ENCODE measurements at places on chromosomes 16 and 17. TPM values are rescaled to one million over a fixed set of nuclear protein-coding genes. Genes with fewer than 3 reads are reported as not detected.

The UBALD2 gene
- total RNA-seq, result 26.0 TPM

The KRTAP2-1 gene
- not detected for total RNA-seq

The RHOT2 gene
- 90.3 TPM for total RNA-seq

The NDRG4 gene
- 763 TPM for total RNA-seq

The SLC38A8 gene
- total RNA-seq, result not detected

The HOXB7 gene
- total RNA-seq, result 0.16 TPM

The CDRT15L2 gene
- not detected for total RNA-seq

The MYCBPAP gene
- total RNA-seq, result 0.82 TPM

The NT5C3B gene
- 18.3 TPM for total RNA-seq

The OTOP3 gene
- not detected for total RNA-seq

The MRPL58 gene
- total RNA-seq, result 50.6 TPM

The ITGB4 gene
- total RNA-seq, result 10.6 TPM

The KRTAP17-1 gene
- total RNA-seq, result not detected

GRCh38 chr17:65820306-65820705 lies 258.9 kb upstream of the AXIN2 start:
- no peak for DNase-seq
- no peaks in the 10 kb centered on the region for H3K36me3 ChIP-seq
- no peaks in the 10 kb centered on the region for H3K4me1 ChIP-seq
- H3K27ac ChIP-seq, result no peak overlapping the region
- H3K27me3 ChIP-seq, result no peaks in the 10 kb centered on the region

DNA sequence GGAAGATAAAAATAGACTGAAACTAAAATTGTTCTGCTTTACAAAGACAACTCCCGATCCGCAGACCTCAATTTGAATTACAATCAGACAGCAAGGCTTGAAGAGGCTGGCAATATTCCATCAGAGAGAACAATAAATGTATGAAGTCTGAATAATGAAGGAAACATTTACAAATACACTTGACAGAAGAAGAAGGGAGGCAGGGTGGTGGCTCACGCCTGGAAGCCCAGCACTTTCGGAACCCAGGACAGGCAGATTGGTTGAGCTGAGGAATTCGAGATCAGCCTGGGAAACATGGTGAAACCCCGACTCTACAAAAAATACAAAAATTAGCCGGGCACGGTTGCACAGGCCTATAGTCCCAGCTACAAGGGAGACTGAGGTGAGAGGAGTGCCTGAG lies 14.6 kb downstream of the ODF4 start:
- H3K27me3 ChIP-seq, result no peaks in the 10 kb centered on the region
- H3K36me3 ChIP-seq, result no peaks in the 10 kb centered on the region
- no peak for DNase-seq
- H3K4me3 ChIP-seq, result no peak overlapping the region
- H3K4me1 ChIP-seq, result peaks cover 7% of the 10 kb centered on the region
- peak overlapping the region; percentile 27 for H3K27ac ChIP-seq

DNA sequence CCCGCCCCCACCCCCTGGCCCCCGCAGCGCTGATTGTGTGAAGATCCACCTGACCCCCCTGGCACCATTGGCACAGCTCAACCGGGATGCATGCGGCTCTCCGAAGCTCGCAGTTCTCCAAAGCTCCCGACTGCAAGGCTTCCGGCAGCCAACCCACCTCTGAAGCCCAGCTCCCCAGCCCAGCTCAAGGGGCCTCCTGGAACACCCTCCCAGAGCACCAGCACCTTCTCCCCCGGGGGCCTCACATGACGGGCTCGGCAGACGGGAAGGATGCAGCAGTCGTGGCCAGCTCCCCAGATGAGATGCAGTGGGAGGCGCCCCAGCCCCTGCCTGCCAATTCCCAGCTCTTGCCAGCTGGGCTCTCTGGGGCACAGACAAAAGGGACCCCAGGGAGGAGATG lies 215.3 kb downstream of the ZNF423 start:
- H3K27me3 ChIP-seq, result no peaks in the 10 kb centered on the region
- peaks cover 33% of the 10 kb centered on the region for H3K36me3 ChIP-seq
- H3K27ac ChIP-seq, result peak overlapping the region; percentile 81
- H3K4me1 ChIP-seq, result peaks cover 42% of the 10 kb centered on the region
- no peak overlapping the region for H3K4me3 ChIP-seq

- no peak overlapping the region for H3K4me3 ChIP-seq
- H3K4me1 ChIP-seq, result peaks cover 58% of the 10 kb centered on the region
- no peak for DNase-seq
- H3K27me3 ChIP-seq, result no peaks in the 10 kb centered on the region
- peak overlapping the region; percentile 32 for H3K27ac ChIP-seq
- H3K36me3 ChIP-seq, result no peaks in the 10 kb centered on the region
These were observed 3.3 kb downstream of the TAOK1 start for GRCh38 chr17:29393436-29393835.

GRCh38 chr17:75691801-75692626 lies 24.9 kb downstream of the SAP30BP start:
- no peak for DNase-seq
- H3K36me3 ChIP-seq, result peaks cover 14% of the 10 kb centered on the region
- peak overlapping the region; percentile 96 for H3K27ac ChIP-seq
- H3K4me1 ChIP-seq, result peaks cover 88% of the 10 kb centered on the region
- H3K27me3 ChIP-seq, result no peaks in the 10 kb centered on the region

GRCh38 chr16:27232061-27232900 lies 29.0 kb downstream of the KDM8 start:
- no peak overlapping the region for H3K27ac ChIP-seq
- H3K27me3 ChIP-seq, result no peaks in the 10 kb centered on the region
- H3K4me3 ChIP-seq, result no peak overlapping the region

GRCh38 chr16:55571191-55571897 lies 4.9 kb downstream of the CAPNS2 start:
- no peaks in the 10 kb centered on the region for H3K36me3 ChIP-seq
- DNase-seq, result no peak
- H3K4me3 ChIP-seq, result no peak overlapping the region
- H3K4me1 ChIP-seq, result peaks cover 27% of the 10 kb centered on the region
- no peak overlapping the region for H3K27ac ChIP-seq

GRCh38 chr17:80377798-80378197 lies 37.2 kb upstream of the ENDOV start:
- no peaks in the 10 kb centered on the region for H3K27me3 ChIP-seq
- no peaks in the 10 kb centered on the region for H3K4me1 ChIP-seq
- H3K36me3 ChIP-seq, result peaks cover 98% of the 10 kb centered on the region
- no peak for DNase-seq

- no peak for DNase-seq
- H3K27me3 ChIP-seq, result no peaks in the 10 kb centered on the region
- no peaks in the 10 kb centered on the region for H3K36me3 ChIP-seq
- H3K4me3 ChIP-seq, result no peak overlapping the region
These were observed 21.5 kb upstream of the PSMD7 start for GRCh38 chr16:74275031-74275636.

GRCh38 chr17:71976011-71976649 lies 144.7 kb upstream of the SOX9 start:
- peak; percentile 80 for DNase-seq
- H3K4me3 ChIP-seq, result peak overlapping the region; percentile 54
- peak overlapping the region; percentile 59 for H3K27ac ChIP-seq
- H3K4me1 ChIP-seq, result peaks cover 5% of the 10 kb centered on the region
- no peaks in the 10 kb centered on the region for H3K36me3 ChIP-seq

DNA sequence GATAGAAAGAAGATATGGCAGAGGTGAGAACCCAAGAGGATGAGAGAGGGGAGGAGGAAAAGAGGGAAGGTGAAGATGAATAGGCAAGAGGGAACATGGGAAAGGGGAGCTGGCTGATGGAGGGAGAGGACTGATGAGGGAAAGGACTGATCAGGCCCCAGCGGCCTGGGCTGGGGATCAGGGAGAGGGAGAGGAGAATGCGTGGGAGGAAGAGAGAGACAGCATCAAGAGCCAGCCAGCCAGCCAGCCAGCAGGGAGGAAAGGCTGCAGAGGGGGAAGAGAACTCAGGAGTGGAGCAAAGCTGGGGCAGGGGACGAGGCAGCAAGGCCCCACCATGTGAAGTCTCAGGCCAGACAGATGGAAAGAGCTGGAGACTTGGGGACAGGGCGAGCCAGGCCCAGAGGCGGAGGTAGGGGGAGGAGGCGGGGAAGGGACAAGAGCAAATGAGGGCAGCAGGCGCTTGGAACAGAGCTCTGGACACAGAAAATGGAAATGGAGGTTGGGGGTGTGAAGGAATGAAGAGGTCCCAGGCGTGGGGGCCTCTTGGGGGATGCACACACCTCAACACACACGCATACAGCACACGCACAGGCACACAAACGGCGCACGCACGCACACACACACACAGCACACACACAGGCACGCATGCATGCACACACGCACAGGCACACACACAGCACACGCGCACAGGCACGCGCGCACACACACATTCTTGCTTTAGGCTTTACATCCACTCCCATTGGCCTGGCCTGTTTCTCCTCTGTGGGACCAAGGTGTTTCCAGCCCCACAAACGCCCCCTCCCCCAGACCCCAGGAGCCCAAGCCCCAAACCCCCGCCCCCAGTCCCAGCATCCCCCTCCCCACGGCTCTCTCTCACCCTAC lies 12.3 kb downstream of the DLG4 start:
- peak; percentile 15 for DNase-seq
- peaks cover 26% of the 10 kb centered on the region for H3K4me1 ChIP-seq
- H3K27me3 ChIP-seq, result no peaks in the 10 kb centered on the region
- H3K4me3 ChIP-seq, result no peak overlapping the region
- peaks cover 12% of the 10 kb centered on the region for H3K36me3 ChIP-seq

DNA sequence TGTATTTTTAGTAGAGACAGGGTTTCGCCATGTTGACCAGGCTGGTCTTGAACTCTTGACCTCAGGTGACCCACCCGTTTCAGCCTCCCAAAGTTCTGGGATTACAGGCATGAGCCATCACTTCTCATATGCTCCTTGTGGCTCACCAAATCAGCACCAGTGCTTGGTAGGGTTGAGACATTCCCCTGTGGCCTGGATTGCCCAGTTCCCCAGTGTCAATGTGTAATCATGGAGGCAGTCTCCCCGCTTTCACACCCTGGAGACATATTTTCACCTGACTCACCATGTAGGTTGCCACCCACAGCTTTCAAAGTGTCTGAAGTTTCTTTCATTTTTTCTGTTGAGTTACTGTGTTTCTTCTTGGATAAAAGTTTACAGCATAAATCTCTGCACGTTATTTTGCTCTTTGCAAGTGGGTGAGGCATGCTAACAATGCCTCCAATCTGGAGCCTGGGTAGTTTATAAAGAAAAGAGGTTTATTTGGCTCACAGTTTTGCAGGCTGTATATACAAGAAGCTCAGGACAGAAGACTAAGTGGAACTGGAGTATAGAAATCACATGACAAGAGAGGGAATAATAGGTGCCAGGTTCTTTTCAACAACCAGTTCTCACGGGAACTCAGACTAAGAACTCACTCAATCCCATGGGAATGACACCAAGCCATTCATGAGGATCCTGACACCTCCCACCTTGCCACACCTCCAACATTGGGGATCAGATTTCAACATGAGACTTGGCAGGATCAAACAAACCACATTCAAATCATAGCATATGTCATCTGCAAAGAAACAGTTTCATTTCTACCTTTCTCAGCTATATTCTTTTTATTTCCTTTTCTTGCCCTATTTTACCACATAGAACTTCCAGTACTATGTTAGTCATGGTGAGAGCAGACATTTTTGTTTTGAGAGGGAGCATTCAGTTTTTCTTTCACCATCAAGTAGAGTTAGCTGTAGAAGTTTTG lies 113.2 kb downstream of the PHKB start:
- no peaks in the 10 kb centered on the region for H3K36me3 ChIP-seq
- H3K4me3 ChIP-seq, result no peak overlapping the region
- H3K27ac ChIP-seq, result no peak overlapping the region

DNA sequence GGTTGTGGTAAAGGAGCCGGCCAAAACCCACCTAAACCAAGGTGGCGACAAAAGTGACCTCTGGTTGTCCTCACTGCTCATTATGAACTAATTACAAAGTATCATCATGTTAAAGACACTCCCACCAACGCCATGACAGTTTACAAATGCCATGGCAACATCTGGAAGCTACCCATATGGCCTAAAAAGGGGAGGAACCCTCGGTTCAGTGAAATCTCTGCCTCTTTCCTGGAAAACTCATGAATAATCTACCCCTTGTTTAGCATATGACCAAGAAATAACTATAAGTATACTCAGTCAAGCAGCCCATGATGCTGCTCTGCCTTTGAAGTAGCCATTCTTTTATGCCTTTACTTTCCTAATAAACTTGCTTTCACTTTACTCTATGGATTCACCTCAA lies 72.2 kb downstream of the CYLD start:
- no peak overlapping the region for H3K27ac ChIP-seq
- no peaks in the 10 kb centered on the region for H3K36me3 ChIP-seq
- H3K4me1 ChIP-seq, result no peaks in the 10 kb centered on the region
- no peak overlapping the region for H3K4me3 ChIP-seq
- peaks cover 12% of the 10 kb centered on the region for H3K27me3 ChIP-seq

DNA sequence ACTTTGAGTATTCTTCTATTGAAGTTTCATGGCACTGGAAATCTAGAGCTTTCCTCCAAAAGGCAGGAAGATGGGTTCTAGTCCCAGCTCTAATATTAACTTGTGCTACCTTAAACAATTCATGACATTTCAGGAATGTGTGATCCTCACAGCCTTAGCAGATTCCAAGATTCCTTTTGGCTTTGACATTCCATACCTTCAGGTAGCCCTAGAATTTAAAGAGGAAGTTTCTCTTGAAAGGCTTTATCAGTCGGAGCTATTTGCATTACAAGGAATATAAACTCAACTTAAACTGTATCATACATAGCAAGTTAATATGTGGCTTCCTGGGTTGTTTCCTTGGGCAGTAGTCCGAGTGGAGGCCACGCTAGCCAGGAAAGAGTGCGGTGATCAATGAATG lies 330.0 kb downstream of the SHISA9 start:
- H3K27ac ChIP-seq, result no peak overlapping the region
- H3K27me3 ChIP-seq, result peaks cover 27% of the 10 kb centered on the region
- no peak overlapping the region for H3K4me3 ChIP-seq
- no peak for DNase-seq
- no peaks in the 10 kb centered on the region for H3K4me1 ChIP-seq

DNA sequence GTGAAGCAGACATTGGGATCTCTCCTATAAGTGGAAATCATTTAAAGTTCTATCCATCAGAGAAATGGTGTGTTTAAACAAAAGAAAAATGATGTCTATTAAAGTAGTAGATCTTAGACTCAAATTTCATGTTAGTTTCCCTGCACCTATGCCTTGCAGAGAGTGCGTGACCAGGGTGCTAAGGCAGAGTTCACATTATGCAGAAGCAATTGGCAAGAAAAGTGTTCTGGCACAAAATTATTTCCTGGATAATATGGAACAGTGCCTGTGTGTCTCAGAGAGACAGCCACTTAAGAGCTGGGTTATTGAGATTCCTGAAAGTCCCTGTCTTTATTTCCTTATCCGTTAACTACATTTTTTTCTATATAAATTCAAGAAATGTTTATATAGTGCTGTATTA lies 457.0 kb downstream of the CDH8 start:
- no peak overlapping the region for H3K27ac ChIP-seq
- no peaks in the 10 kb centered on the region for H3K27me3 ChIP-seq
- no peaks in the 10 kb centered on the region for H3K36me3 ChIP-seq

DNA sequence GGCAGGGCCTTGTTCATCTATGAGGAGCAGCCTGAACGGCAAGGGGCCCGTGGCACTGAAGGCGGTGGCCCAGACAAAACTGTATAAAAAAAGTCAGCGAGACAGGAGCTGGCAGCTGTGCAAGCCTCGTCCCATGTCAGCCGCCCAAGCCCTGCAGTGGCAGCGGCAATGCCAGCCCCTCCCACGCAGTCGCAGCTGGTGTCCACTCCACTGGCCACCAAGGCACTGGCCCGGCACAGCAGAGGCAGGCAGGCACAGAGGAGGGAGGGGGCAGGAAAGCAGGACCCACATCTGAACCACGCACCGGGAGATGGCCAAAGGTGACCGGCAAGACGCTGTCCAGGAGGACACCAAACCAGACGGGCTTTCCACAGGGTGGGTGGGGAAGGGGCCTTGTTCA lies 15.9 kb upstream of the C16orf95 start:
- DNase-seq, result no peak
- H3K27me3 ChIP-seq, result no peaks in the 10 kb centered on the region
- H3K36me3 ChIP-seq, result peaks cover 77% of the 10 kb centered on the region
- peaks cover 3% of the 10 kb centered on the region for H3K4me1 ChIP-seq
